ENCODE measurements at places on chromosomes 6 and 20.

GRCh38 chr20:57877131-57877824 is 167.5 kb upstream of the PMEPA1 start:
- no peak for DNase-seq

DNA sequence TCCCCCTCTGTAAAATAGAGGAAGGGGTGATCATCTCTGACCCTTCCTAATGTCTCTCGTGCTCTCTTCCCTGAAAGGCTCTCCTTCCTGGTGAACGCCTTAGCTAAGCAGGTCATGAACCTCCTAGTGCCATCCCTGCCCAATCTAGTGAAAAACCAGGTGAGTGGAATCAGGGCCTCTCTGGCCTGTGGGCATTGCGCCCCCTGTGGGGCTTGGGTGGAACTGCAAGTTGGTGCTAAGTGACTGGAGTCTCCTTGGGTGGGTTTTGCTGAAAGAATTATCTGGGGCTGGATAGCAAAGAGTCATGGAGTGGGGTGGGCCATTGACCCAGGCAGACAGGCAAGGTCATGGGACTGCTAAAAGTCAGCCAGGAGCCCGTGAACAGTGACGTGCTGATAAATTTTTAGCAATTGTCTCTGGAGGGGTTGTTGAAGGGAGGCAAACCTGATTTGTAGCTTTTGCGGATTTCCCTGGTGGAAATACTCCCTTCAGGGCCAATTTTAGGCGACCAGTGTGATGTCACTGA is 8.9 kb downstream of the BPIFB1 start:
- peak; percentile 58 for DNase-seq

DNA sequence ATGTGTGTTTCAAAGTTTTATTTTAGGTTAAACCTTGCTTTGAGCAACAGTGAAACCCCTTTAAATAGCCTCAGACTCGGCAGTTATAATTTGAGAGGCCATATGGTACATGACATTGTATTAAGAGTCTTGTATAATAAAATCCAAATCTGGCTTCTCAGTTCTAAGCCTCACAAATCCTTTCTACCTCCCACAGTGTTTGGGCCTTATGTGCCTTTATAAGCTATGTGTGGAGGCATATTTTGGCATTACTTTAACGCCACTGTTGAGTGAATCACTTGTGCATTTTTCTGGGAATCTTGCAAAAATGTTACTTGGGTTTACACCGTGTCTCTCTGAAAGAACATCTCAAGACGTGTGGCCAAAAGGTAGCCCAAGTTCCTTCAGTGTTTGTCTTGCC is 152.4 kb downstream of the COL9A1 start:
- no peak for DNase-seq

DNA sequence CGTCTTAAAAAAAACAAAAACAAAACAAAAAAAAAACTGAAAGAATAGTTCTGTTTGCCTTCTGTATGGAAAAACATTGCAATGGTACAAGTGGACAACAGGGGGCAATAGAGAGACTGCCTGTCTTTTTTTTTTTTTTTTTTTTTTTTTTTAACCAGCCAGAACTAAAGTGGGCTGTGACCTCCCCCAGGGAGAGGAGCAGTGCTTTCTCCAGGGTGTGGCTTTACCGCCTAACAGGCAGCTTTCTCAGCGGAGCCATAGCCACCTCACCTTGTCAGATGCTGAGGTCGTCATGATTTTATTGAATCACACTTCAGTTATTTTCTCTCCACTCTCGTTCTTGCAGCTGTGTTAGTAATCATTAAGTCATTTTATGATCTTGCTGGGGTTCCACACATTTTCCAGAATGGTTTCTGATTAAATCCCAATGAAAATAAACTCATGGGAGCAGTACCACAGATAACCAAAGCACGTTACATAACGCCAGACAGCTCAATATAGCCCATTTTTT is 78.4 kb downstream of the GMPR start:
- no peak for DNase-seq

DNA sequence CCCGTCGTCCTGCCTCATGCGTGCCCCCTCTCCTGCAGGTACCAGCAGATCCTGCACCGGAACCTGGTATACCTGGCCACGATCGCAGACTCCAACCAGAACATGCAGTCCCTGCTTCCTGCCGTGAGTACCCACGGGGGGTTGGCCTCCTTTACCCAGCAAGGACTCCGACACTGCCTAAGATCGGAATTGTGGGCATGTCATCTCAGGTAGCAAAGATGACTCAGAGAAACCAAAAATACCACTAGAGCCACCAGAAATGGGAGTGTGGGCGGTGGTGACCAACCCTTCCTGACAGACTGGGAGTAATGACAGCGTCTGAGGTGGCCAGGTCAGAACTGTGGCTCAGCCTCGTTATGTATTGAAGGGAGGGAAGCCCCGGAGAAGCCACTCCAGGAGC is 16.3 kb downstream of the SS18L1 start:
- DNase-seq: peak; percentile 73
